ENCODE measurements at places on chromosomes 7 and 10. TPM values are rescaled to one million over a fixed set of nuclear protein-coding genes. Genes with fewer than 3 reads are reported as not detected.

GRCh38 chr7:150380463-150380862 is 1.3 kb downstream of the ZNF775 start:
- no peak for DNase-seq

DNA sequence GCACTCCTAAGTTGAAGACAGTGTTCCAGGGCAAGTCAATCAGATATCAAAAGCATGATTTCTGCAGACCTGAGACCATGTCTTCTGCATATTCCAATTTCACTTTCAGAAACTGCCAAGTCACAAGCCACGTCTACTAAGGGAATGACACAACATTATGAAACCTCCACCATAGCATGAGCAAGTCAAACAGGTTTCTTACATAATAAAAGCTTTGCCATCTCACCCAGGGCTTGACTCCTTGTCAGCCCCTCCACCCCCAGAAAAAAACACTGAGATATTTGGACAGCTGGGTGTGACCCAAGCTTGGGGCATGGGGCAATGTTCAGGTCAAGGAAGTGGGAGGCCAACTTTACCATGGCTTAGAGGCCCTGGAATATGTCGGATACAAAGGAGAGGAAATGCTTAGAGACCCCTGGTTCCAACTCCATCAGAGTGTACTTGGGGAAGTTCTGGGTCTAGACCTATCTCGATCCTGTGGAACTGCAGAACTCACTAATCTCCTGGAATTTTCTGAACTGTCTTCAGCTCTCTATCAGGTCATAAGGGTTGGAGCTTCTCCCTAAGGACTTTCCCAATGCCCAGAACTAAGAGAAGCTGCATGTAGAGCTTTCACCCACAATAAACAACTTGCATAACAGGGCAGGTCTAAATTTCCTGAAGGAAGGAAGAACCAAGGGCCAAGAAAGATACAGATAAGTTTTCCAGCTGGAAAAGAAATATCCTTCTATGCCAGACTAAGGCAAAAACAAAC is 80.6 kb upstream of the NAMPT start:
- no peak for DNase-seq

ELMO1 gene
- 64.0 TPM for total RNA-seq

GRCh38 chr10:31166606-31167005 is 134.9 kb upstream of the ZNF438 start:
- DNase-seq, result no peak

- no peak for DNase-seq
Observed at GRCh38 chr7:71687831-71688599, 556.1 kb downstream of the GALNT17 start.

- DNase-seq, result peak; percentile 16
Observed at GRCh38 chr10:46550795-46551700, 5.4 kb downstream of the GPRIN2 start.

- no peak for DNase-seq
Observed at GRCh38 chr10:8035641-8036470, 18.6 kb upstream of the GATA3 start.

GRCh38 chr7:112933598-112933997 is 143.4 kb upstream of the TMEM168 start:
- no peak for DNase-seq

PDCD11 gene
- total RNA-seq, result 57.4 TPM

GRCh38 chr10:96618653-96619052 is 31.8 kb upstream of the TM9SF3 start:
- no peak for DNase-seq

Data from activated CD8-positive, alpha-beta T cell treated with anti-CD3 and anti-CD28 coated beads, Interleukin-2, amount 10 ng/mL, durations not matched to agents 7 days and 5 days (primary cell).